ENCODE measurements at places on chromosomes 16 and 17.

DNA sequence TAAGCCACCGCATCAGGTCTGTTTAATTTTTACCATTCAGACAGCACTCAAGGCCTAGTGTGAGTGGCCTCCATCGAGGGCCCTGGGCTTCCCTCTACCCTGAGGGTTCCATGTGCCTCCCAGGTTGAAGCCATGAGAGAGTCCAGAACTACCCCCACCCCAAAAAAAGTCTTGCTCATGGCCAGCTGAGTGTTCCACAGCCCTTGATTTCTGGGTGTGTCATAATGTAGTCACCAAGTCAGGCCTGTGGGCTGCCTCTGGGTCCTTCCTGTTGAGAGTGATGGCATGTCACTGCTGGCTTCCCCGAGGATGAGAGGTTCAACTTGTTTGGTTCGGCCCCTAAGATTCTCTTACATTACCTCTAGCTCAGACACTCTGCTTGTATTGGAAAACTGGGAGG lies 100.6 kb downstream of the PITPNC1 start:
- ATAC-seq: no peak

GRCh38 chr17:70317421-70317820 lies 148.1 kb downstream of the KCNJ2 start:
- no peak for ATAC-seq

- no peak for ATAC-seq
Observed at GRCh38 chr16:3369073-3369472, 13.4 kb downstream of the OR2C1 start.

DNA sequence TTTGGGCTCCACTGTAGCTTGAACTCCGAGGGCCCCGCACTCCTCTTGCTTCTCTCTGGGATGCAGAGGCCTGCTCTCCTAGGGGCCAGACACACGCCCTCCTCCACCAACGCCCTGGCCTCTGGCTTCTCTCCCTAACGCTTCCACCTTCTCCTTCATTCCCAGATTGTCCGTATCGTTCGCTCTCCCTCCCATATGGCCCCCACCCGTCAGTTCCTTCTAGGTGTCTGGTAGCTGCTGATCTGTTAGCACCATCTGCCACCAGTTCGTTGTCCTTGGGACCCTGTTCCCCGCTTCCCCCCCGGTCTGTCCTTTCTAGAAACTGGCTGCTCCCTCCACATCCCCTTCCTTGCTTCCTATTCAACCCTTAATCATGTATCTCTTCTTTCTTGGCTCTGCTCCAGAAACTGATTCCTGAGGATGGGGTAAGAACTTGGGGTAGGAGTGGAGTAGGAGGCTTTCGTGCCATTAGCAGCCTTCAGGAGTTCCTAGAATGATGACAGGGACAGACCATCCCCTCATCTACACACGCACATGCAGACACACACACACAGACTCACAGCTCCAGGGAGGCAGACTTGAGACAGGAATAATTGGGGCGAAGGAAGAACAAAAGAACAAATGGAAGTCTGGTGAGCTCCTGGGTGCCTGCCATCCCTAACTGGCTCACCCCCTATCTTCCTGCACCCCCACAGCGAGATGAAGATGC lies 4.3 kb downstream of the ATP1B2 start:
- no peak for ATAC-seq

GRCh38 chr17:57370037-57370581 lies 113.8 kb downstream of the MSI2 start:
- ATAC-seq: peak; percentile 57

DNA sequence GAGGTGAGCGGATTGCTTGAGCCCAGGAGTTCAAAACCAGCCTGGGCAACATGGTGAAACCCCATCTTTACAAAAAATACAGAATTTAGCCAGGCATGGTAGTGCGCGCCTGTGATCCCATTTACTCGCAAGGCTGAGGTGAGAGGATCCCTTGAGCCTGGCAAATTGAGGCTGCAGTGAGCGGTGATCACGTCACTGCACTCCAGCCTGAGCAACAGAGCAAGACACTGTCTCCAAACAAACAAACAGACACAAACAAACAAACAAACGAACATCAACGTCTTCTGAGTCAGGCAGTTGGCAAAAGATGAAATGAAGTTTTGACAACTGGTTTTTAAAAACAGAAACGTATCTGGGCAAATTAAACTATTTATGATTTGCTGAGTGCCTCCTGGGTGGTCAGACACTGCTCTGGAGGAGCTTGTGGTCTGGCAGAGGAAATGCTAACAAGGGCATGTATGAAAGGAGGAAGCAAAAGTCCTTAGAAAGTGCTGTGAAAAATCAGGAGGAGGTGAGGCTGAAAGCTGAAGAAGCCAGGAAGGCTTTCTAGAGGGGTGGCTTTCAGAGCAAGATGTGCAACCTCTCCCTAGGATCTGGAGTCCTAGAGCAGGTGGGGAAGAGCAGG lies 10.2 kb upstream of the KRT20 start:
- ATAC-seq: no peak

GRCh38 chr17:9976283-9977179 lies 71.5 kb upstream of the RCVRN start:
- no peak for ATAC-seq

- ATAC-seq: no peak
Observed at GRCh38 chr16:12173121-12173520, 196.6 kb downstream of the SNX29 start.

- no peak for ATAC-seq
Observed at GRCh38 chr17:77544347-77545110, 403.8 kb downstream of the SEC14L1 start.

DNA sequence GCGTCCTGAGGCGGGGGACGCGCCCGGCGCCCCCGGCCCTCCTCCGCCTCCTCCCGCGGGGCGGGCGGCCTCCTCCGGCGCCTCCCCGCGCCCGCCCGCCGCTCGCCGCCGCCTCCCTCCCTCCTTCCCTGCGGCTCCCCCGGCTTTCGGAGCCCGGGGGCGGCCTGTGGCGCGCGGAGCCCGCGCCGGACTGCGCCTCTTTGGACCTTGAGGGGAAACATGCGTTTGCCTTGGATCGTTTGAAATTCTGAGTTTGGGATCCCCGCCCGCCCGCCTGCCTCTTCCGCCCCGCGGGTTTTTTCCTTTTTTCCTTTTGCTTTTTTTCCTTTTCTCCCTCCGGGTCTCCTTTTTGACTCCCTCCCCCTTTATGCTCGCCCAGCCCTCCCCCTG lies 390 bp downstream of the ZNRF1 start:
- peak; percentile 6 for ATAC-seq

- ATAC-seq: no peak
Observed at GRCh38 chr17:42342242-42343008, 45.8 kb downstream of the STAT3 start.

Measured in SK-N-SH treated with all-trans-retinoic acid at 6 μM for 48 hours (cell line).